ENCODE measurements at places on chromosomes 13 and 19.
A peak's percentile ranks its signal among the peaks of the same experiment; 100 is the strongest.

DNA sequence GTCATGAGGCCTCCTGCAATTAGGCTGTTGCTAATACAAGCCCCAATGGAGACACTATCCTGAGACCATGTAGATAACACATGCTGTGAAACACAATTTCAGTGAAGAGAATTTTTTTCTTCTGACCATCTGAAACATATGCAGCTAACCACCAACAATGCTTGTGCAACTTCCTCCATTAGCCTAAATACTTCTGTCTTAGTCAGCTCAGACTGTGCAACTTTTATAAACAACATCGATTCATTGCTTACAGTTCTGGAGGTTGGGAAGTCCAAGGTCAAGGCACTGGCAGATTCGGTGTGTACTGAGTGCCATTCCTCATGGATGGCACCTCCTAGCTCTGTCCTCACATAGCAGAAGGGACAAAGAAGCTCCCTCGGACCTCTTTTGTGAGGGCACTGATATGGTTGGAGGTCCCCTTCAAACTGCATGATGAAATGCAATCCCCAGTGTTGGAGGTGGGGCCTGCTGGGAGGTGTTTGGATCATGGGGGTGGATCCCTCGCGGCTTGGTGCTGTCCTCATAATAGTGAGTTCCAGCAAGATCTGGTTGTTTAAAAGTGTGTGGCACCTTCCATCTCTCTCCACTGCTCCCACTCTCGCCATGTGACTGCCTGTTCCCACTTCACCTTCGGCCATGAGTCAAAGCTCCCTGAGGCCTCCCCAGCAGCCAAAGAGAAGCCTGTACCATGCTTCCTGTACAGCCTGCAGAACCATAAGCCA lies 27.7 kb downstream of the STK24 start:
- DNase-seq = no peak

GRCh38 chr13:28489524-28489931 lies 5.4 kb downstream of the FLT1 start:
- no peak for DNase-seq

DNA sequence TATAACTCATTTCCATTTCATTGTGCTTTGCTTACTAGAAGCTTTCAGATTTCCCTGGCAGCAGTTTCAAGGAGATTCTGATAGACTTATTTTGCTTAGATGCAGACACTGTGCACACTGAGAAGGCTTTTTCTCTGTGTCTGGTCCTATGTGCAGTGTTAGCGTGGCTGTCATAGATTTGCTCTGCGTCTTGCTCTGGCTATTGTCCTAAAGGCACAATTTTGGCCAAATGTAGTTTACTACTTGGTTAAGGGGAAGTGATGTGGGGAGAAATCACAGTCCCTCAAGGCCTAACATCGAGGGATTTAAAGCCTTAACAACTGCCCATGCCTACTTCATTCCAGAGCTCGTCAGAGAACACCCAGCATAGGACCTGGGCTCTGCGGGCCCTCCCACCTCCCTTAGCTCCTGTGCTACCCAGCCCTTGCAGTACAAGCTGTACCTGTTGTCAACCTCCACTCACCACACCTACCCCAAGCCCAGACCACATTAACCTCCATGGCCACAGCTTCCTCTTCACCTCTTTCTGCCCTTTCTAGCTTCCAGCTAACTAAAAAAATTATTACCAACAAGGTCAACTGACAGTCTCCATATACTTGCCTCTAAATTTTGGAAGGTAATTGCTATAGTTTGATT lies 38.9 kb upstream of the KATNAL1 start:
- peak; percentile 16 for DNase-seq

- no peak for DNase-seq
Measured at GRCh38 chr13:92804926-92805325, 421.7 kb upstream of the GPC6 start.

DNA sequence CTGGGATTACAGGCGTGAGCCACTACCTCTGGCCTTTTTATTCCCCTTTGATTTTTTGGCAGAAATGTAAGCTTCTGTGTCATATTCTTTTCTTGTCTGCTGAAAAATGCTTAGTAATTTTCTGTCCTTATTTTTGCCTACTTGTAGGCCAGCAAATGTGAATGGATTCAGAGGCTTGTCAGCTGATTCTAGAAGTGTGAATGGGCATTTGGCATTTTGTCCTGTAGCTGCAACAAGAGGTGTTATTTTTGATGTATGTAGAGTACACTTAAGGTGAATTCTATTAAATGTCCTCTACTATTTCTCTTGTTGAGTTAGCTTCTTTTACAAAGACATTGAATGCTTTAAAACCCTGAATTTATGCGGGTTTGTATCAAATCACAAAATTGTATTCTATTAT lies 50.0 kb downstream of the FRY start:
- DNase-seq = no peak

DNA sequence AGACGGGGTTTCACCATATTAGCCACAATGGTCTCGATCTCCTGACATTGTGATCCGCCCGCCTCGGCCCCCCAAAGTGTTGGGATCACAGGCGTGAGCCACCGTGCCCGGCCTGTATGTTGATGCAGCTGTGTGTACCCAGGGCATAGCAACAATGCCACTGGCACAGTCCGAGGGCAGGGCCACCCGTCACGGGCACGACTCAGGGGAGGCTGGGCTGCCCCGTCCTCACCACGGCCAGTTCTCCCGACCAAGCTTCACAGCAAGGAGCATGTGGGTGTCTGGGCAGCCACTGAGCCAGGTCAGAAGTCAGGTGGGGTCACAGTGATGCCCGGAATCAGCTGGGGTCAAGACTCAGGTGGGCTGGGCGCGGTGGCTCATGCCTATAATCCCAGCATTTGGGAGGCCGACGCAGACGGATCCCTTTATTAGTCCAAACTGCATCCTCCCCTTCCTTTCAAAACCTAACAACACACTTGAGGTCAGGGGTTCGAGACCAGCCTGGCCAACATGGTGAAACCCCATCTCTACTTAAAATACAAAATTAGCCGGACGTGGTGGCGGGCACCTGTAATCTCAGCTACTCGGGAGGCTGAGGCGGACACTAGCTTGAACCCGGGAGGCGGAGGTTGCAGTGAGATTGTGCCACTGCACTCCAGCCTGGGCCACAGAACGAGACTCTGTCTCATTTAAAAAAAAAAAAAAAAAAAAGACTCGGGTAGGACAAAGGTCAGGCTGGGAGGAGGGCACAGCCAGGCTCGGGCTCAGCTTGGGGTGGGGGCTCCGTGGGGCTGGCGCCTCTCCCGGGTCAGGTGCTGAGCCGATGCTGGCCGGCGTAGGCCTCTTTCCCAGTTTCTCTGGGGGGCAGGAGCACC lies 1.2 kb upstream of the CDC34 start:
- no peak for DNase-seq

DNA sequence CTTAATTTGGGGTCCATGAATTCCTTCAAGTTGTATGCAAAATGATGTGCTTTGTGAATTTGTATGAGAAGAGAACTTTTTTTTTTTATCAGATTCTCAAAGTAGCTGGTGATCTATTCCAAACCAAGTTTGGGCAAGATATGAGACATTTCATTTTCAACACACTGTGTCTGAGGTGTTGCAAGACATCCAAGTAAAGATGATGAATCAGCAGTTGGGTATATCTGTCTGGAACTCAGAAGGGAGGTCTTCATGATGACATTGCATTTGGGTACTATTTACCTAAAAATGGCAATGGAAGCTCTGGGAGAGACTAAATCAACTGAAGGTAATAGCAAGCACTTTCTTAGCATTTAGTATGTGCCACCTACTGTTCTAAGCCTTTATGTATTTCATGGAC lies 2.8 kb downstream of the FAM124A start:
- DNase-seq = no peak

DNA sequence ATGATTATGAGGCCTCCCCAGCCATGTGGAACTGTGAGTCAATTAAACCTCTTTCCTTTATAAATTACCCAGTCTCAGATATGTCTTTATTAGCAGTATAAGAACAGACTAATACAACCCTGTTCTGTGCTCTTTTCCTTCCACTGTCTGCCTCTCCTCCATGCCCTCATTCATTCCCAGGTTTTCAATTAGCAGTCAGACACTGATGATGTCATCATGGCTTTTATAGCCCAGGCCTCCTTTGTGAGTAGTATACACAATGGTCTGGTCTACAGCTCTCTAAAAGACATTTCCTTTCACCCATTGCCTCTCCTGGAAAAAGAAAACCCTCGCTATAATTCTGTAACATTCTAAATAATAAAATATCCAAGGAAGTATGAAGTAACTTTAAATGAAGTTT lies 25.5 kb downstream of the FGF14 start:
- no peak for DNase-seq

- DNase-seq = no peak
Measured at GRCh38 chr13:113207460-113207859, 1.0 kb downstream of the PCID2 start.

- DNase-seq = no peak
Measured at GRCh38 chr13:107807306-107808073, 407.8 kb downstream of the LIG4 start.

DNA sequence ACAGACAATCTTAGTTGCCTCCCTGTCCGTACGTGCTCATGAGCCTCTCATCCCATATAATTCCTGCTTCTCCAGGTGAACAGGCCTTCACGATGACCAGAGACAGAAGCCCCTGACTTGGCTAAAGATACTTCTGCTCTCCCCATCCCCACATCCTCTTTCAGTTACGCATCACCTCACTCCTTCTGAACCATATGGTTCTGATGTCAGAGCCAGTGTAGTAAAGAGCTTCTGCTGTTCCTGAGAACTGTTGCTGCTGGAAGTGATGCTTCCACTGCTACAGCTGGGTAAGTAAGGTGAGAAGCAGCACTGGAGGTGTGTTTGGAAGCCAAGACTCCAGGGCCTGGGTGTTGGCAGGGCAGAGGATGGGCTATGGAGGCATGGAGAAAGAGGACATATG lies 12.9 kb downstream of the SIGLECL1 start:
- DNase-seq = no peak

- DNase-seq = no peak
Measured at GRCh38 chr19:28605501-28606268, 607.3 kb downstream of the UQCRFS1 start.

GRCh38 chr13:82674546-82674945 lies 1207.7 kb downstream of the SLITRK1 start:
- no peak for DNase-seq

DNA sequence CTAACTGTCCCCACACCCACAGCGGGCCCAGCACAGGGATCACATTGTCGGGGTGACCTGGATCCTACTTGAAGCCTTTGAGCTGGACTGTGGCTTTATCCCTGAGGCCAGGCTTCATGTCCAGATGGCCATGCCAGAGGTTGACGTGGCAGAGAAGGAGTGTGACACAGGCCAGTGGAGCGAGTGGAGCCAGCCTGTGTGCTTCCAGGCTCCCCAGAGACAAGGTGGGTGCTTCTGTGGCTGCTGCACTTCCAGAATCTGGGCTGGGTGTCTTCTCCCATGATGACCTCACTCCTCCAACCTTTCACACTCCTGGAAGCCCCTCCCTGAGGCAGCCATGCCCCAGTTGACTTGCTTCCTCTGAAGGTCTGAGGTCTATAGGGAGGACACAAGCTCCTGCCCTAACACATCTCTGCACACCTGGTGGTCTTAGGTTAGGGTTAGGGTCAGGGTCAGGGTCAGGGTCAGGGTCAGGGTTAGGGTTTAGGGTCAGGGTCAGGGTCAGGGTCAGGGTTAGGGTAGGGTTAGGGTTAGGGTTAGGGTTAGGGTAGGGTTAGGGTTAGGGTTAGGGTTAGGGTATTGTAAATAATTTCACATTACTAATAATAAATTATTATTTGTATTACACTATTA lies 13.1 kb upstream of the MZF1 start:
- DNase-seq = no peak

- DNase-seq = no peak
Measured at GRCh38 chr19:42251572-42252358, 3.2 kb downstream of the ERF start.

DNA sequence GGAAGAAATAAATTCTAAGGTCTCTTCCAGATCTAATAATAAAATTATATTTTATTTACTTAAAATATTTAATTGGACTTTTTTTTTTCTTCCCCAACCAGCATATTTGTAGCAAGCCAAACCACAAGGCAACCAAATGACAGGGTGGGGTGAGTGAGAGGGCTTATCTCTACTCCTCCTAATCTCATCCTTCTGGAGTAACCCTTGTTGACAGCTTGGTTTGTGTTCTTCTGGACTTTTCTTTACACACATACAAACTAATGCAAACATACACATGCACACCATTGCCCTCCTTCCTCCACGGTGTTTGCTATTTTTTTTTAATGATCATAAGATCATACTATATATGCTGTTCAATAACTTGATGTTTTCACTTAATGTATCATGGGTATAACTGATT lies 383.1 kb downstream of the DLEU7 start:
- no peak for DNase-seq

- no peak for DNase-seq
Measured at GRCh38 chr13:98312606-98313005, 135.5 kb upstream of the RNF113B start.

DNA sequence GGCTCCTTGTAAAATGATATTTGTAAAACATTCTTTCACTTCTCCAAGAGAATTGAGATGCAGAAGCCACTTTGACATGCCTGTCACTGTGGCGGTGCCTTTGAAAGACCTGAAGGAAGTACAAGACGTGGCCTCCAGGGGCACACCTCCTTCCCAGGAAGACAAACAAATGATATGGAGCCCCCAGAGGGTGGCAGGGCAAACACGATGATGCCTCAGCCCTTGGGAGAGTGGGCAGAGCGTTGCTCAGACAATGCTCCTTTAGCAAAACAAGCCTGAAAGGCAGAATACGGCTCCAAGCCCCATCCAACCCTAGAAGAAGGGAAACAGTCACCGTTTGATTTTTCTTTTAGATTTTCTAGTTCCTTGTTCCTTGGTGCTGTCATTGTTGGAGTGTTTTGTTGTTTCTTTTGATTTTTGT lies 9.2 kb upstream of the ATP12A start:
- no peak for DNase-seq

DNA sequence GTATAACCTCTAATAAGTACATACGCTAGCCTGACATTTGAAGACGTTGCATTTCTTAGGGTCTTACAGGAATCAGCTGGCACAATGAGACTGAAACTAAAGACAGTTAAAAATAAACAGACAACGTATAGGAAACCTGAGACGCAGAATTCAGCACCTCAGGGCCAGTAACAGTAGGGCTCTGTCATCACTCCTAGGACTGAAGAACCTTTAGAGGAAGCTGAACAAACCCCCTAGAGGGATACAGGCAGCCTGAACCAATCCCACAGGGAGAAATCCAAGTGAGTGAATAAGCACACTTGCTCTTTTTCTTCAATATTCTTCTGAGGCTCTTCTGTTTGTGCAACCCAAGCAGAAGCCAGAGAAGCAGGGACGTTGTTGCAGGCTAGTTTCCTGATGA lies 53.9 kb upstream of the KLHL1 start:
- DNase-seq = no peak

GRCh38 chr13:47904241-47904640 lies 96.8 kb downstream of the SUCLA2 start:
- DNase-seq = no peak

DNA sequence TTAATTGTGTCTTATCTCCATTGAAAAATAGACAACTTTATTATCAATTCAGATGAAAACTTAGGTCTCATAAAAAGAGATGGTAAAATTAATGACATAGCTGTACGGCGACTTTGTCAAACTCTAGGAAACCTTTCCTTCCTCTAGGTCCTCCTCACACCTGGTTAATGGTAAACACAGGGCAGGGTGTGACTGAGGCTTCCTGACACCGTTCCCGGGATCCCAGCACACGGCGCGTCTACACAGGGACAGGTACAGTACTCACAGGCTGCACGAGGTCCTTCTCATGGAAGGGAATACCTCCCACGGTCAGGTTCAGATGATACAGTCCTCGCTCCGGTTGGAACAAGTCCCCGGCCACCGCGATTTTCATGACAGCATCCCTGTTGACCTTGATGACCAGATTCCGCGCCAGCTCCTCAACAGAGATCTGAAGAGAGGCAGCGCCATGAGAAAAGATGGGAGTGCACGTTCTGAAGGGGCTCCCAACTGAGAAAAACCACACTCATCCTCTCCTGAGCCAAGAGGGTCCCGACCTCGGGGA lies 35.5 kb downstream of the GAS6 start:
- no peak for DNase-seq
